ENCODE measurements at places on chromosomes 1 and 21.

GRCh38 chr1:241518476-241519307, 863 bp downstream of the FH start:
- peak; percentile 24 for DNase-seq

- peak; percentile 57 for DNase-seq
These were observed 4.9 kb upstream of the POFUT2 start for GRCh38 chr21:45292399-45293219.

DNA sequence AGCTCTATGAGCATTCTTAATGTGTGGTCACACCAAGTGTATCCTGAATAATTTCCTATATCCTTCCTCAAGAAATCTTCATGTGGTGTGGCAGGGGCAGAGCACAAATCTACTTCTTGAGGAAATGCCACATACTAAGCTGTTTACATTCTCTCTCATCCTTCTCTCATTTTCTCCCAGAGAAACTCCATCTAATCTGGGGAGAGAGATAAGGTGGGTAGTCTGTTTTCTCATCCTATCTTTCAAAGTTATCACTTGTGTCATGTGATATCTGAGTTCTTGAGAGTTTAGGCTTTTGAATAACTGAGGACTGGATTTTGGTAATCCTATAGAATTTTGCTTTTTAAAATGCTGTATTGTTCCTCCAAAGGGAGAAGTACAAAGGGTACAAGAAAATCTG, 141.9 kb upstream of the LRRC7 start:
- DNase-seq, result no peak

- no peak for DNase-seq
These were observed 44.5 kb upstream of the SMYD2 start for GRCh38 chr1:214236477-214236876.

DNA sequence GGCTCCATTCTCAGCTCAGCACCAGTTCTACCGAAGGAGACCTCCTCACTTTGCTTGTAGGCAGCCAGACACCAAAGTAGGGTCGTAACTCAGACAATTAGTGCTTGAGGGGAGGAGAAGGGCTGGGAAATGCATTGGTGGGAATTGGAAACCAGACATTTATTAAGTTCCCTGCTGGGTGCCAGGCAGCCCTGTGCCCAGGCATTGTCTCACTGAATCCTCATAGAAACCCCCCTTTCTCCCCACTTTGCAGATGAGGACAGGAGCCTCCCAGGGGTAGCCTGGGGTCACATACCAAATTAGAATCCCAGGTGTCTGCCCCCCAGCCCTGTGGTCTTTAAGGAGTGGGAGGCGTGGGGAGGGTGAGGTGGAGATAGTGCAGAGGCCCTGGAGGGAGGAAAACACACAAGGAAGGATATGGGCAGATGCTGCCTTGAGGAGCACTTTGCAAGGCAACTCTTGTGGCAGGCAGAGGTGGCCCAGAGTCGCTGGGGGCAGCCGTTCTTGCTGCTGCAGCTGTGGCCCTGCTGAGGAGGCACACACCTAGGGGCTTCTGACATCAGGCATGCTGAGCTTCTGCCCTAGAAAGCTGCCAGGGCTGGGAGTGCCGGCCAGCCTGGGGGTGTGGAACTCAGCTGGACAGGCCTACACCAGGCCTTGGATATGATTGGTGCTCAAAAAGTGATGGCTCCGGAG, 29.4 kb downstream of the CDK18 start:
- no peak for DNase-seq

DNA sequence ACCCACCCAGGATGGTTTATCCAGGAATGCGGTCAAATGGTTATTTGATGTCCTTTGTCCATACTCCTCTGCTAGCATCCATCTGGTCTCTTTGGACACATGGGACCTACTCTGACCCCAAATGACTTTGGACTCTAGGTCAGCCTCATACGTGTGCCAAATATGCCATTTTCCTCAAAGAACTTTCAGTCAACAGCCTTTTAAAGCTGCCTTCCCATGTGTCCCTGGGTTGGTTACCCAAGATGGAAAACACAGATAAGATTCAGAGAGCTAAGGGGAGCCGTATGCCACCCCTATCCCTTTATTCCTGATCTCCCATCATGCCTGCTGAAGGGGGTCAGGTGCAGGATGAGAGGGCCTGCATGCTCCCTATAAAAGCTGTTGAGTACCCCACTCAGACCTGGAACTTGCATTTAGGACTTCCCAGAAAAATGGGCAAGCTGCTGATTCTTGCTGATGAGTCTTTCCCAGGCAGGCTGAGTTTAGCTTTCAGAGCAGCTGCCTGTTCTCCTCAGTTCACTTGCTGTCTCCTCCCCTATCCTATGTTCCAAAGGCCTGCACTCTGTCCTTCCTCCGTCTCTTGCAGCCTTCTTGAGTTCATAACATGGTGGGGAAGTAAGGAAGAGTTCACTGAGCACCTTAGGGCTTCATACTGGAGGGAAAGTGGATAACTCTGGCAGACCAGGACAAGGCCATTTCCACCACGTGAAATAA, 19.8 kb downstream of the CHI3L2 start:
- DNase-seq, result no peak

DNA sequence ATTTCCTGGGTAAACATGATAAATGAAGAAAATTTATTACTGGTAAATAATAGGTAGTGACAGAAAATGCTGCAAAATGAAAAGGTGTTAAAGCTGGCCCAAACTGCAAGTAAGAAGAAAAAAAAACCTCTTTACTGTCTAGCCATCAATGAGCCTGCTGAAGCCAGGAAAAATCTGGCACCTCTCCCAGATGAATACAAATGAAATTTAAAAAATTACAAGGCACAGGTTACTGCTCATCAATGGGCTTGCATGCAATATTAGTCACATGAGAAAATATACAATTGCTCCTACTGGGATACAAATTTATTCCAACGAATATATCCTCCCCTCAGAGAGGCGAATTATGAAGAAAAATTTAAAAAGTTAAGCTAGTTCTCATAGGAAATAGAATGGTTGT, 1422.5 kb downstream of the KCNT2 start:
- DNase-seq, result no peak

DNA sequence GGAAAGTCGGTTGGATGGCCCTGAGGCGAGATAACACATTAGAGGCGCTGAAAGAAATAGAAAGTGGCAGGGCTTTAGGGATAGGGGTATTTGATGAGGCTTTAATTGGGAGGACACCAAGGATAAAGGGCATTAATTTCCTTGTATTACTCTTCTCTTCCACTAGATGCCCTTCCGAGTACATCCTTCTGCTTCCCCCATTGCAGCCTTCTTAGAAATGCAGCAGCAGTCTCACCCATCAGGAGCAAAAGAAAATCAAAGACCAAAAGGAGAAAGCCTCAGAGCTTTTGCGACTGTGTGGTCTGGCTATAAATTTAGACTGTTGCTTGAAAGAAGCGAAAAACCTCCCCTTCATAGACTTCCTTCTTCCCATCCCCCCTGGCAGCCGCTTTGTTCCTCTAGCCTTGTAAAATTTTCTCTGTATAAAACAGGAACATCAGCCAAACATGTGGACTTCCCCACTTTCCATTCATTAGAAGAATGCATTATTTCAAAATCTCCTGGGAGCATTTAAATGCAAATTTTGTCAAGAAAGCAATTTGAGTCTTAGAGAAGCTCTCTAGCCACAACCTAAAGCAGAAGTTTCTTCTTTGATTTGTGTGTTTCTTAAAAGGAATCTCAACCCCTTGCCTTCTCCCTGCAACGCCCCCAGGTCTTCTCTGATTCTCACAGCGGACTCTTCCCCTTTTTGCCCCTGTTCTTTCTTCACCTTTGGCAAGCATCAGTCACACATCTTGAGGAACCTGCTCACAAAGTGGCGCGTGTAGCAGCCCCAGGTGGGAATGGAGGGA, 76.6 kb downstream of the NDUFS5 start:
- DNase-seq, result no peak

DNA sequence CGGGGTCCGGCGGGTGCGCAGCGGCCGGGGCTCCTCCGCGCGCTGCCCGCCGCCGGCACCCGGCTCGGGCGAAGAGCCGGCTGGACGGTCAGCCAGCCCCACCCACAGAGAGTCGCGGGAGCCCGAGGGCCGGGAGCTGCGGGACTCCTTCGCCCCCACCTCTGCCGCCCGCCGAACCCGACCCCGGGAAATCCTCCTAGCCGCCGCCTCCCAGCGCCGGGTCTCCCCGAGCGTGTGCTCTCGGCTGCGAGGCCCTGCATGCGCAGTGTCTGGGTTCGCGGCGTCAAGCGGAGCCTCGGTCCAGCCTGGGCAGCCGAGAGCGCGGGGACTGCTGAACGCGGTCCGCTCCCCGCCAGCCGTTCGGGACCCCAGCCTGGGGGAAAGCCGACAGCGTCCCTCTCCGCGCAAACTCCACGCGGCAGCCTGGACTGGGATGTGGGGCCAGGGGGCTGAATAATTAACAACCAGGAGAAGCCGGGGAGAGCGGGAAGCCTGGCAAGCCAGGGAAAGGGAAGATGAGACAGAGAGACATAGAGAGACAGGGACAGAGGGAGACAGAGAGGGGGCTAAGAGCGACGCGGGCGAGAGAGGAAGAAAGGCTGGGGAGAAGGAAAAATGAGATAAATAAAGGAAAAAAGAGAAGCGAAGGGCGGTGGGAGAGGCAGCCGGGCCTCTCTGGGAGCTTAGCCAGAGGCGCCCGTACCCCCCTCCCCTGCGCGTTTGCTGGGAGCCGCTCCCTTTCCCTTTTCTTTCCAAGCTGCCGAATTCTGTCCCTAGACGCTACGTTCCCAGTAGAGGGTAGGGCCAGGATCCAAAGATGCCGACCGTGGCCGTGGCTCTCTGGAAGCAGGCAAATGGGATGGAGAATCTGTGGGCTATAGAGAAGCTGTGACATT, 64.2 kb downstream of the MEF2D start:
- no peak for DNase-seq

GRCh38 chr1:243260221-243260880, 4.5 kb downstream of the SDCCAG8 start:
- no peak for DNase-seq

- no peak for DNase-seq
These were observed 2.7 kb downstream of the C4BPB start for GRCh38 chr1:207091200-207091908.

DNA sequence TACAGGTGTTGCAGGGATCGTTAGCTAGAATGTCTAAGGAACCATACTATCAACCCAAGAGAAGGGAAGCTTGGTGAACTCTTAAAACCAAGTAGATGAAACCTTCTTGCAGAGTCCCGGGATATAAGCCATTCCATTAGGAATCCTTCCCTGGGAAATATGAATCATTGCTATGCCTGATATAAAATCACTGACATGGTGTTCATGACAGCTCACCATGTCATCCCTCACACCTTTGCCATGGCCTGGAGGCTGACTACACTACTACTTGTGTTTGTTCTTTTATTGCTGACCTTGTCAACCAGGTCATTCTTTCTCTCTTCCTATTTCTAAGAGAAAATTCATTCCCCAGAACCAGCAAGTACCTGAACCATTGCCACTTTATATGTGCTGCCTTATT, 12.1 kb downstream of the ST6GALNAC3 start:
- DNase-seq, result no peak

GRCh38 chr1:160070243-160071163, 543 bp upstream of the KCNJ10 start:
- DNase-seq, result peak; percentile 51

DNA sequence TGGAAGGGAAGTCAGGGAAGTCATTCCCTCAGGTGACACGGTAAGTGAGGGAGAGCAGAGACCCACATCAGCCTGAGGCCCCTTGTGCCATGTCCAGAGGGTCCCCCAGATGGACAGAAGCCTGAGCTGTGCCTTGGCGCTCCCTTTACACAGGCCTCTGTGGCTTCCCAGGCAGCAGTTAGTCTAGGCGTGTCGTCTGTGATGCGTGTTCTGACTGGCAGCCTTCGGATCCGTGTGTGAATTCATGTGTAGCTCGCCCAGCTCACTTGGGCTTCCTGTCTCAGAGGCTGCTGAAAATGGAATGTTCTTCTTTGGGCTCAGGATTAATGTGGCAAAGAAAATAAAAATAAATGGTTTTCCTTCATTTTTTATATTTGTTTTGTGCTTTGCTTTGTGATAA, 28.3 kb downstream of the PRMT2 start:
- DNase-seq, result no peak

DNA sequence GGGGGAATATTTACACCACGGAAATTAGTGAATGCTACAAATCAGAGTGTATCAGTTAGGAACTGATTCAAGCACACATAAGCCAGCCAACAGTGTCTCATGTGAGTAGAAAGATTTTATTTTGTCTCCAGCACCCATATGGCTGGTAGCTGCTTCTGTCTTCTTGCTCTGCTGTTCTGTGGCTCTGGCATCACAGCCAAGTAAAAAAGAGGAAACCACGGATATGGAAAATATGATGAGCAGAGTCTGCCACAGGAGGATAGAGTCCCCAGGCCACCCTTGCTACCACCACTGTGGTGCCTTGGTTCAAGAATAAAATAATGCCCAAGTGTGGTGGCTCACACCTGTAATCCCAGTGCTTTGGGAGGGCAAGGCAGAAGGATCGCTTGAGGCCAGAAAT, 53.6 kb upstream of the SPOCD1 start:
- DNase-seq, result no peak

DNA sequence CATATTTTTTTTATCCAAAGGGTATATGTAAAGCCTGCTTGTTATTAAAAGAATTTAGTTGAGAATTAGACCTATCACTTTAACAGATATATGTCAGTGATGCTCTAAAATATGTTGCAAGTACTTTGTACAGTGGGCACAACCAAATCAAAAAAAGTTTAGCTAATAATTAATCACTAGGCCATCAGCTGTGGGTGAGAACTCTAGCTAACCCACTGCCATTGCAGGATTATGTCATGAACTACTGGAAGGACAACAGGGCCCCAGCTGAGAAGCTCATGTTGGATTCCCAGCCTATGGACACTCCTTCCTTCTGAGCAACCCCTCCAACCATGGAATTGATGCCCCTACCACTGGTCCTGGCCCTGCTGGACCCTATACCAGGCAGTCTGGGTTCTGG, 6.8 kb upstream of the CHIA start:
- DNase-seq, result no peak

DNA sequence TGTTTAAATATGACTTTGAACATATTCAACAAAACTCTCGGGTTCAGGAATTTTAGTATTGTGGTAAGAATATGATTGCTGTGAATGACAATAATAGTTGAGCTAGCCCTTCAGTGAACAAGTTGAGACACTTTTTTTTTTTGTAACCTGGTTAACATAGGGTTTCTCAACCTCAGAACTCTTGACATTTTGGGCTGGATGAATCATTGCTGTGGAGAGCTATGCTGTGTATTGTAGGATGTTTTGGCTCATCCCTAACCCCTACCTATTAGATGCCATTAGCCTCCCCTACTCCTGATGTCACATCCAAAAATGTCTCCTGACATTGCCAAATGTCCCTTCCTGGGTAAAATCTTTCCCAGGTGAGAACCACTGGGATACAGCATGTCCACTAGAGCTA, 113.7 kb downstream of the RUNX1 start:
- no peak for DNase-seq

DNA sequence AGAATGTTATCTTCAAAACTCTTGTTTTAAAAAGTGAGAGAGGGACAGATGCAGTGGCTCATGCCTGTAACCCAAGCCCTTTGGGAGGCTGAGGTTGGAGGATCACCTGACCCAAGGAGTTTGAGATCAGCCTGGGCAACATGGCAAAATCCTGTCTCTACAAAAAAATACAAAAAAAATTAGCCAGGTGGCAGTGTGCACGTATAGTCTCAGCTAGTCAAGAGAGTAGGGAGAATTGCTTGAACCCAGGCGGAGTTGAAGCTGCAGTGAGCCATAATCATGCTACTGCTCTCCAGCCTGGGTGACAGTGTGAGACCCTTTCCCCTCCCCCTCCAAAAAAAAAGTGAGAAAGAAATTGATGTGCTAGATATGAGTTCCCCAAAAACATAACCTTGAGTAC, 131.0 kb downstream of the KCNT2 start:
- DNase-seq, result no peak
